Stimulated activated CD8-positive, alpha-beta memory T cell treated with anti-CD3 and anti-CD28 coated beads, Interleukin-4, amount 100 ng/mL, for 48 hours (primary cell): ENCODE measurements at places on chromosomes 16 and 17.

GRCh38 chr17:1724869-1725641 is 551 bp downstream of the WDR81 start:
- DNase-seq, result no peak

DNA sequence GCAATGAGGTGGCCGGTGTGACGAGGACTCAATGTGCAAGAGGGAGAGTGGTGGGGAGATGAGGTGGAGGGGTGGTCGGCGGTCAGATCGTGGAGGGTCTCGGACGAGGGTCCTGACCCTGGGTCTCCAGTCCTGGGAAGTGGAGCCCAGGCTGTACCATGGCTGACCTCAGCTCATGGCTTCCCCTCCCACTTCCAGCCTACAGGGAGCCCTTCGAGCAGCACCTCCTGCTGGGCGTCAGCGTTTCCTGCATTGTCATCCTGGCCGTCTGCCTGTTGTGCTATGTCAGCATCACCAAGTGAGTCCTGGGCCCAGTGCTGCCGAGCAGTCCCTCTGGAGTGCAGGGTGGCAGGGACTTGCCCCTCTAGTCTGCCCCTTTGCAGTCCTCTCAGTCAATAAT is 41.8 kb downstream of the IL4R start:
- peak; percentile 63 for DNase-seq

DNA sequence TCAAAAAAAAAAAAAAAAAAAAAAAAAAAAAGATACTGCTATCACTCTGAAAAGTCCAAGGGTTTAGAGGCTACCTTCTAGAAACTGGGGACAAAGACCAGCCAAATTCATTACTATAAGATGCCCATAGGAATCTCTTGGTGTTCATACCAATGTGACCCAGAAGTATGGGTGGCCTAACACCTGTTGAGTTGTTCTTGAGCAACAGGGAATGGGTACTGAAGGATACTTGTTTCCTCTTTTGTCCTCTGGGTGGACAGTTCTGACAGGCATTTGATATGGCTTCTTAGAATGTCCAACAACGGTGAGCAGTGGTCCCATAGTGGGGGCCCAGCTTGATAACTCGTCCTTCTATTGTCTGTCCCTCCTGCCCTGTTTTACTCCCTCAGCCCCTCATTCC is 141.4 kb upstream of the PLEKHM1 start:
- DNase-seq, result no peak

GRCh38 chr16:89693289-89693731 is 6.8 kb downstream of the CDK10 start:
- DNase-seq, result no peak

GRCh38 chr16:49278944-49279725 is 2.5 kb downstream of the CBLN1 start:
- no peak for DNase-seq

DNA sequence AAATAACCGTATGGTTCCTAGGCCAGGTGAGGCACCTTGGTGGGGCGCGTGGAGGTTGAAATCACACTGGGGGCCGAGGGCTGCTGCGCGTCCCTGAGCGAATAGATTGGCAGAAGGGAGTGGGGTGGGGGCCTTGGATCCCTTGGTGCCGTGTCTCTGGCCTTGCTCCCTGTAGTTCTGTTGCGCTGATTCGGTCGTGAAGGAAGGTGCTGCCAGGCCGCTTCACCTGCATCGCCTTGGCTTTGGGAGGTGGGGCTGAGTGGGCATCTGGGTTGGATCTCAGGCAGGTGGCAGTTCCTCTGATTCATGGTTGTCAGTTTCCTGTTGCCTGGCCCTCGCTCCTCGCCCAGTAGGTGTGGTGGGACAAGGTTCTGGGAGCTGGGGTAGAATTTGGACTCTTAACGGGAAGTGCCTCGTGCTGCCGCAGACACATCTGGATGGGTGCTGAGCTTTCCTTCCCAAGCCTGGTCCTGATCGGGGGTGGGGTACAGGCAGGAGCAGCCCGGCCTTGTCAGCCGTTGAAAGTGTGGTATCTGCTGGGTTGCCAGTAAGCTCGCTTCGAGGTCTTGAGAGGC is 30.1 kb downstream of the PGS1 start:
- no peak for DNase-seq

- no peak for DNase-seq
Observed at GRCh38 chr17:78674595-78675315, 97.6 kb upstream of the DNAH17 start.

GRCh38 chr17:38545531-38546225 is 60.1 kb downstream of the SRCIN1 start:
- no peak for DNase-seq

DNA sequence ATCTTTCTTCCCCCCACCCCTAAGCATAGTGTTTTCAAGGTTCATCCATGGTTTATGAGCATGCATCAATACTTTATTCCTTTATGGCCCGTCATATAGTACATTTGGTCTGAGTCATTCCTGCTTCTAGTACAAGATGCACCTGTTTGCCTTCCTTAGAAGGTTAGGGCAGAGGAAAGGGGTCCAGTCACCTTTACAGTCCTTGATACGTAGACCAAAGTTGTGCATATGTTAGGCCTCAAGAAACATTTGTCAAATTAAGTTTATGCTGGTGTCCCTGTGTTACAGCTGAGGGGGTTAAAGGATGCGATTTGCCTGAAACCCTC is 1.4 kb downstream of the CYB5D2 start:
- no peak for DNase-seq

DNA sequence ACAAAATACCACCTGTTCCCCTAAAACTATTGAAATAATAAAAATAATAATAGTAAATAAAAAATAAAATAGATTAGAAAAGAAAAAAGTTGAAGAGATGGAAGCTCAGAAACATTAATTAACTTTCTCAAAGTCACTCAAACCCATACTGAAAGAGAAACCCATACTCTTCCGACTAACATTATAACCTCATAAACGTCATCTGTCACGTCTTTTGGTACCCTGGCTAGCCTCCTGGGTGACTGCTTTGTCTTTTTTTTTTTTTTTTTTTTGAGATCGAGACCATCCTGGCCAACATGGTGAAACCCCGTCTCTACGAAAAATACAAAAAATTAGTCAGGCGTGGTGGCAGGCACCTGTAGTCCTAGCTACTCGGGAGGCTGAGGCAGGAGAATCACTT is 7.6 kb downstream of the SLFN12L start:
- no peak for DNase-seq
